ENCODE measurements at places on chromosomes 13 and 19.

DNA sequence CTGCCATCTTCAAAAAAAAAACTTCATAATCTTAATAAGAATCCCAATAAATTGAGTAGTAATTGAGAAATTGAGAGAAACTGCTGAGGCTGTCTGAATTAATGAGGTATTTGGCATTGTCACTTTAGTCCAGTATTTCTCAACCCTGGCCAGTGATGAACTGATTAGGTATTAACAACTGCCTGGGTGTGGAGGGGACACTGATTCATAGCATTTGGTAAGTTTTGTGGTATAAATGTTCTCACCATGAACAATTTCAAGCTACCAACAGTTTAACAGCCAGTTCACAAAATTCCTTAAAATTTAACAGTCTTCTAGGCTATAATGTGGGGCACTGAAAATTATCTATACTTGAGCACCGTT lies 18.3 kb downstream of the GPC6 start:
- peak; percentile 61 for DNase-seq

DNA sequence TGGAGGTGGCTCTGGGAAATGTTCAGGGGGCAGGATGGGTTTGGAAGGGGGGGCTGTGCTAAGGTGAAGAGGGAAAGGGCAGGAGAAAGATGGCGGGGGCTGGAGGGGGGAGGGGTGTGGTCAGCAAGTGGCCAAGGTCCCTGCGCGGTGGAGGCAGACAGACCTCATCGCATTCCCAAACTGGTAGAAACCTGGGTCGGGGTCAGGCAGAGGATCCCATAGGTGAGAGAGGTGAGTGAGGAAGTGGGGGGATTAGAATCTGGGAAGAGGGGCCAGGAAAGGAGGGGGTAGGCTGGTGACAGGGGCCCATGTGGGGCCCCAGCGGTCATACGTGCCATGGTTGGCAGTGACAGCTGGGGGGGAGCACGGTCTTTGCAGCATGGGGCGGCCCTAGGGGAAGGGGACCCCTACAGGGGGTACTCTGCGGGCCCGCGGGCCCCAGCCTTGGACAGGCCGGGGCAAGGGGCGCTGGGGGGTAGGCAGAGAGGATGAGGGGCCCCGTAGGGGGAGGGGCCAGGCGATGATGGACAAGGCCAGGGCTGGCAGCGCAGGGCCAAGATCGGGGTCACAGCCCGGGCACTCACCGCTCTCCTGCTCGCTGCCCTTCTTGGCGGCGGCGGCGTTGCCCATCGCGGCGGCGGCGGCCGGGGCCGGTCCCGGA lies 514 bp downstream of the PRKACA start:
- DNase-seq = no peak

- DNase-seq = no peak
Observed at GRCh38 chr13:87680298-87680697, 9.1 kb downstream of the SLITRK5 start.

DNA sequence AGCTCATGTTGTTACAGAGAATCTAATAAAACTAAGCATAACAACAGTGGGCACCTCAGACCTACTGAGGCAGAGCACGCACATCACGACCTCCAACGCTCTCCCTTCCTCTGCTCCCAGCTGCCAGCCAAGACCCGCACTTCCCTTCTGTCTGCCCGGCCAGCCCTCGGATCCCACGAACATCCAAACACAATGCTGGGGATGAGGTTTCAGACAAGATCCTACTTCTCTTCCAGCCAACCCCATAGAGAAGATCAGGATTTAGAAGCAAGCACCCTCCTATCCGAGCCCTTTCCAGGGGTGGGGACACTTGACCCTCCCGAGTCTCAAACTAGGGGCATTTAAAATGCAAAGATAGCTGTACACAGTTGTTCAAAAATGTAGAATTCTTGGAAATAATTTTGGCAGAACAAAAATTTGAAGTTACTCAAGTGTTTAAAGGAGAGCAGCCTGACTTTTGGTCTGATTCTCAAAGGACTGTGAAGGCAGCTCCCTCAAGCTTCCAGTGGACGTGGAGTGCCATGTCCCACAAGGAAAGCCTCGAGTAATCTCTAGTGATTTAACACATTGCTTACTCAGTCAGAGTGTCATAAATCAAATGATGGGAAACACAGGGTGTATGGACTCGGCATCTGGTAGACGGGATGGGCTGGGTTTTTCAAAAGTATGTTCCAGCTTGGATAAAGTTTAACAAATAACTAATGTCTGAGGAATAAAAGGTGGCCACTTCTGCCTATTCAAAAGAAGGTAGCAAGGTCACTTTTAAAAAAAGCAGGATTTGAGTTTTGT lies 32.8 kb downstream of the ANKRD10 start:
- no peak for DNase-seq

- DNase-seq = no peak
Observed at GRCh38 chr13:103349211-103349980, 283.2 kb upstream of the SLC10A2 start.

- no peak for DNase-seq
Observed at GRCh38 chr13:27789153-27789494, 3.2 kb upstream of the GSX1 start.

GRCh38 chr19:33301900-33302174 lies 497 bp downstream of the CEBPA start:
- no peak for DNase-seq

- DNase-seq = no peak
Observed at GRCh38 chr13:21850013-21851006, 179.4 kb downstream of the FGF9 start.

DNA sequence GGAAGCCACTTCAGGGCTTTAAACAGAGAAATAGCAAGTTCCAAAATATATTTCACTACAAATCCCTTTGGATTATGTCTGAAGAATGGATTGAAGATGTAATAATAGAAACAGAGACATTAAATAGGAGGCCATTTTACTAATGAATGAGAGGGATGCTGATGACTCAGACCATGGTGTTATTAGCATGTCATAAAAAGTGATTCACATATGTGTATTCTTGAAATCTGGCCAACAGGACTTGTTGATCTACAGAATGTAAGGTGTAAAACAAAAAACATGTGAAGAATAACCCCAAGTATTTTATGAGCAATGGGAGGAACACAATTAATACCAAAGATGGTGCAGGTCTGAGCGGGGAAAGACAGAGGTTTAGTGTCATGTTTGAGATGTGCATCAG lies 873.7 kb downstream of the SLITRK5 start:
- no peak for DNase-seq

- no peak for DNase-seq
Observed at GRCh38 chr13:35812736-35813135, 318.4 kb downstream of the DCLK1 start.

DNA sequence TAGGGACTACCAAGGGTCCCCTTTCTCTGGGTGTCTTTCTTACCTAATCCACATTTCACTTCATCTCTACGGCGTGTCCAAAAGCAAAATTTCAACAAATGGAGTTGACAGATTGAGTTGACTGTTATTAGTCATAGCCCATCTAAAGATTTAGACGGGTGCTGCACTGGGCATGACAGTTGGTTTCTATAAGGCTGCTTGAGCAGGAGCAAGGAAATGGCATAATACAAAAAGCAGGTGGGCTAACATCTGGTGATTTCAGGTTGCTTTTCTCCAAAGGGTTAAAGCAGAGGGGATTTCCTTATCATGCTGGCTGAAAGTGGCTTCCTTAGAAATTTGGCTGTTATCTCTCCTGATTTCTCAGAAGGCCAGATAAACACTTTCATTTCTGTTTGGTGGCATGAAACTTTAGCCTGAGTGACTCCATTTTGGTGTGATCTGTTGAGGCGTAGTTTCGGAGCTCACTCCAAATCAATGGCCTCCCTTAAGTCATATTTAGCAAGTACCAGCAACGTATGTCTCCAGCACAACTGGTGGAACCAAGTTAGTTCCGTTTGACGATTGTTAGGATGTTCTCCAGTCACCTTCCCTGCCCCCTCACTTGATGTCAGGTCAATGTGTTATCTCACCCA lies 440.4 kb downstream of the FGF9 start:
- no peak for DNase-seq

DNA sequence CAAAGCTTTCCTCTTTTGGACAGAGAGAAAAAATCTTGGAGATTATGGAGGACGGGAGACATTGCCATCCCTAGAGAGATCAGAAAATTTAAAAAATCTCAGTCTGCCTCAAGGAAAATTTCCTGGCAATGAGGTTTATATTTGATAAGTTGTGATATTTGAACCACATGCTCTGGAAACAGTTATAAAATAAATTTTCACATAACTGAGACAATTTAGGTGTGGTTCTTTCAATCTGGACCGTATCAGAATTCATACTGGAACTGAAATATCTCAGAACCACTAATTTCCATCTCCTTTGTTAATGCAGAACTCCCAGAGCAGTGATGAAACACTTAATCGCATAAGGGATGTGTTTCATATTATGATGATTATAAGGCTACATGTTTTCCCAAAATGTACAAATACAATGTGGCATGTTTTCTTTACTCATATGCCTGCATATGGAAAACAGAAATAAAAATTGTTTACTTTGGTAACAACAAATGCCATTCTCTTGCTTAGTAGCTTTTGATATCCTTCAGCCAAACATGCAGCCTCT lies 13.7 kb downstream of the UBE2L5 start:
- DNase-seq = no peak

DNA sequence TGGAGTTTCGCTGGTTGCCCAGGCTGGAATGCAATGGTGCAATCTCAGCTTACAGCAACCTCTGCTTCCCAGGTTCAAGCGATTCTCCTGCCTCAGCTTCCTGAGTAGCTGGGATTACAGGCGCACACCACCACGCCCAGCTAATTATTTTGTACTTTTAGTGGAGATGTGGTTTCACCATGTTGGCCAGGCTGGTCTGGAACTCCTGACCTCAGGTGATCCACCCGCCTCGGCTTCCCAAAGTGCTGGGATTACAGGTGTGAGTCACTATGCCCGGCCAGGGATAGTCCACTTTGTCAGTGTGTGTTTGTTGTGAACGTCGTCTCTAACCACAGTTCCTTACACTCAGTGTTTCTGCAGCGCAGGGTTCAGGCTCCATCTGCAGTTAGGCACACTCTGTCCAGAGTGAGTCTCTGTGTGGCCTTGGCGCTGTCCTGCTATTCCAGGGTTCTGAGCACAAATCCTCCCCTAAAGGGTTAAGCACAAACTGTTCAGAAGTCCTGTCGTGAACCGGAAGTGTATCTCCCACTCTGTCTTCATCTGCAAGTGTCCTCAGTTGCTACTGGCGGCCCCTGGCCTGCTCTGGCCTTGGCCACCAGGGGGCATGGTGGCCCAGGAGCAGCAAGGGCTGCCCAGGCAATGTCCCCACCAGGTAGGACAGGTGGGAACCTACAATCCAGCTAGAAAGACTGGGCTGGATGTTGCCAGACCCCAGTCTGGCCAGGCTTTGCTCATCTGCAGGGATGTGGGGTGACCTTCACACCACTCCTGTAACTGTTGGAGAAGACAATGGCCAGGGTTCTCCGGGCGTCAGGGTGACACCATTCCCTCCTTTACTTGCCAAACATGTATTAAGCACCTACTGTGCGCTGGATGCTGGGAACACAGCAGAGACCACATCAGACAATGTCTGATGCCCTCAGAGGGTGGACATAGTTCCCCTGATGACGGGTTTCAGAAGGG lies 38.8 kb upstream of the GATAD2A start:
- peak; percentile 70 for DNase-seq

- no peak for DNase-seq
Observed at GRCh38 chr19:49217382-49217781, 59.8 kb downstream of the TRPM4 start.

DNA sequence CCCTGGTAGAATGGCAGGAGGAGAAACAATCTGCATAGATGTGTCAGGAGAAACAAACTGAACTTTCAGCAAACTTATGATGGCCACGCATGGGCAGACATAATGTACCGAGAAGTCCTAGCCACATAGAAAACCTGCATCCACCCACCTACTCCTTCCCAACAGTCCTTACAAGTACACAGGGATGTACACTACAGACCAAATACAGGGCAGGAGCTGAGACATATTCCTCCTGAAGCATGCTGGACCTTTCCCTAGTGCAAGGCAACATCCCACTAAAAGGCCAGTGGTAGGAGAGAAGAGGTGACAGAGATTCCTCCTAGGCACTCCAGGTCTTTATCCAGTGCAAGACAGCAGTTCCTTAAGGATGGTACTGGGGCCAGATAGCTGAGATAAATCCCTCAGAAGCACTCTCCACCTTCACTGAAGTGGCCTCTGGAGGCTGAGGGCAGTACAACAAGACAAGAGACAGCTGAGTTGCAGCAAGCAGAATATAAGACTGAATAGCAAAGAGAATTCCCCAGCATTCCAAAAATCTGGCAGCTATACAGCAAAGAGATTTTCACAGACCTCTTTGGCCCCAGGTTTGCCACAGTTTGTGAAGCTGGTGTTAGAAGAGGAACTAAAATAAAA lies 18.3 kb downstream of the VWA8 start:
- peak; percentile 81 for DNase-seq

DNA sequence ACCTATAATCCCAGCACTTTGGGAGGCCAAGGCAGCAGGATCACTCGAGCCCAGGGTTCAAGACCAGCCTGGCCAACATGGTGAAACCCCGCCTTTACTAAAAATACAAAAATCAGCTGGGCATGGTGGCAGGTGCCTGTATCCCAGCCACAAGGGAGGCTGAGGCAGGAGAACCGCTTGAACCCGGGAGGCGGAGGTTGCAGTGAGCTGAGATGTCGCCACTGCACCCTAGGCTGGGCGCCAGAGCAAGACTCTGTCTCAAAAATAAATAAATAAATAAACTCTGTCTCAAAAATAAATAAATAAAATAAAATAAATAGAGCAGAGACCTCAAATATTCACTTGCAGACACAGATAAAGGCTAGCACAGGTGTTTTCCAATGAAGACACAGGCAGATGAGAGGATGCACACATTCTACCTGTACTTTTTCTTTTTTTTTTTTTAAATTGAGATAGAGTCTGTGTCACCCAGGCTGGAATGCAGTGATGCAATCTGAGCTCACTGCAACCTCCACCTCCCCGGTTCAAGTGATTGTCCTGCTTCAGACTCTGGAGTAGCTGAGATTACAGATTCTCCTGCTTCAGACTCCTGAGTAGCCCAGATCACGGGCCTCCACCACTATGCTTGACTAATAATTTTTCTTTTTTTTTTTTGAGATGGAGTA lies 2.7 kb upstream of the RPS16 start:
- DNase-seq = peak; percentile 49

DNA sequence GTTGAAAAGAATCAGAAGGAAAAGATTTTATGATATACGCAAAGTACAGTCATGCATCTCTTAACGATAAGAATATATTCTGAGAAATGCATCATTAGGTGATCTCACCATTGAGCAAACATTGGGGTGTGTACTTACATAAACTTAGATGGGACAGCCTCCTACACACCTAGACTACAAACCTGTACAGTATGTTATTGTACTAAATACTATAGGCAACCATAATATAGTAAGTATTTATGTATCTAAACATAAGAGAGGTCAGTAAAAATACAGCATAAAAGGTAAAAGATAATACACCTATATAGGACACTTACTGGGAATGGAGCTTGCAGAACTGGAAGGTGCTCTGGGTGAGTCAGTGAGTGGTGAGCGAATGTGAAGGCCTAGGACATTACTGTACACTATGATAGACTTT lies 254.6 kb downstream of the SPRY2 start:
- peak; percentile 33 for DNase-seq

- peak; percentile 83 for DNase-seq
Observed at GRCh38 chr13:109148243-109148642, 518.8 kb downstream of the MYO16 start.

GRCh38 chr19:4972509-4973230 lies 3.8 kb downstream of the KDM4B start:
- DNase-seq = peak; percentile 51

GRCh38 chr13:98921786-98922185 lies 56.1 kb downstream of the DOCK9 start:
- DNase-seq = no peak
